ENCODE measurements at places on chromosomes 6 and 20. TPM values are rescaled to one million over a fixed set of nuclear protein-coding genes. Genes with fewer than 3 reads are reported as not detected.

Gene FOXF2
- not detected for total RNA-seq

Gene LY6G6D
- not detected for total RNA-seq

DNA sequence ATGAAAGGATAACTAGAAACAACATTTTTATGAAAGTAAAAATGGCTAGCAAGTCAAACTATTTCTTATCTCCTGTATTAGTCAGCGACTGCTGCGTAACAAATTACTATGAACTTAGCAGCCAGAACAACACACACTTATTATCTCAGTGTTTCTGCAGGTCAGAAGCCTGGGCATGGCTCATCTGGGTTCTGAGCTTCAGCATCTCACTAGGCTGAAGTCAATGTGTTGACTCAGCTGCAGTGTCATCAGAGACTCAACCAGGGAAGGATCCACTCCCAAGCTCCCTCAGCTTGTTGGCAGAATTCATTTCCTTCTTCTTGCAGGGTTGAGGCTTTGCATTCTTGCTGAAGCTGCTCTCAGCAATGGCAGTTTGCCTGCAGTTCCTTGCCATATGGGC, 33.2 kb upstream of the IGF2R start:
- no peak overlapping the region for H3K27ac ChIP-seq
- H3K4me3 ChIP-seq: no peak overlapping the region
- H3K4me1 ChIP-seq: no peaks in the 10 kb centered on the region
- no peaks in the 10 kb centered on the region for H3K36me3 ChIP-seq
- no peak for DNase-seq

- no peak for DNase-seq
- no peaks in the 10 kb centered on the region for H3K4me1 ChIP-seq
- peaks cover 20% of the 10 kb centered on the region for H3K36me3 ChIP-seq
Observed at GRCh38 chr6:41588111-41588510, 41.9 kb downstream of the FOXP4 start.

GRCh38 chr6:154388803-154389202, 32.2 kb upstream of the IPCEF1 start:
- no peaks in the 10 kb centered on the region for H3K27me3 ChIP-seq
- peaks cover 17% of the 10 kb centered on the region for H3K4me1 ChIP-seq
- no peak for DNase-seq
- no peak overlapping the region for H3K27ac ChIP-seq

DNA sequence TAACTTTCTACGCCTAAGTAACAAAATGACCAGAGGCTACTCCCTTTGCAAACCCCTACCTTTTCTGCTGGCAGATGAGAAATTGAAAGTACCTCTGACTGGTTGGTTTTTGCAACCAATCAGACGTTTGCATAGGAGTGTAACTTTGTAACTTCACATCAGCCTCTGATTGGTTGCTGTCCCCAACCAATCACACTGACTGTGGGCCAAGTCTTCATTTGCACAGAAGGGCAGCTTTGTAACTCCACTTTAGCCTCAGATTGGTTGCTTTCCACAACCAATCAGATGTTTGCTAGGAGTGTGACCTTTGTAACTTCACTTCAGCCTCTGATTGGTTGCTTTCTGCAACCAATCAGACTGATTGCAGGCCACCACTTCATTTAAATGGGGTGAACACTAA, 89.1 kb downstream of the ME1 start:
- no peak overlapping the region for H3K27ac ChIP-seq
- no peak overlapping the region for H3K4me3 ChIP-seq
- no peaks in the 10 kb centered on the region for H3K4me1 ChIP-seq
- DNase-seq: no peak
- H3K36me3 ChIP-seq: no peaks in the 10 kb centered on the region
- no peaks in the 10 kb centered on the region for H3K27me3 ChIP-seq
